ENCODE measurements at places on chromosomes 1 and 21. TPM values are rescaled to one million over a fixed set of nuclear protein-coding genes. Genes with fewer than 3 reads are reported as not detected.

ACP6 gene
- total RNA-seq = 14.7 TPM

CASQ2 gene
- total RNA-seq = 58.3 TPM

FCRL4 gene
- not detected for total RNA-seq

ATP13A2 gene
- total RNA-seq = 15.6 TPM

HSD3B1 gene
- not detected for total RNA-seq

RAB29 gene
- total RNA-seq = 23.5 TPM
